ENCODE measurements at places on chromosomes 1 and 21.

DNA sequence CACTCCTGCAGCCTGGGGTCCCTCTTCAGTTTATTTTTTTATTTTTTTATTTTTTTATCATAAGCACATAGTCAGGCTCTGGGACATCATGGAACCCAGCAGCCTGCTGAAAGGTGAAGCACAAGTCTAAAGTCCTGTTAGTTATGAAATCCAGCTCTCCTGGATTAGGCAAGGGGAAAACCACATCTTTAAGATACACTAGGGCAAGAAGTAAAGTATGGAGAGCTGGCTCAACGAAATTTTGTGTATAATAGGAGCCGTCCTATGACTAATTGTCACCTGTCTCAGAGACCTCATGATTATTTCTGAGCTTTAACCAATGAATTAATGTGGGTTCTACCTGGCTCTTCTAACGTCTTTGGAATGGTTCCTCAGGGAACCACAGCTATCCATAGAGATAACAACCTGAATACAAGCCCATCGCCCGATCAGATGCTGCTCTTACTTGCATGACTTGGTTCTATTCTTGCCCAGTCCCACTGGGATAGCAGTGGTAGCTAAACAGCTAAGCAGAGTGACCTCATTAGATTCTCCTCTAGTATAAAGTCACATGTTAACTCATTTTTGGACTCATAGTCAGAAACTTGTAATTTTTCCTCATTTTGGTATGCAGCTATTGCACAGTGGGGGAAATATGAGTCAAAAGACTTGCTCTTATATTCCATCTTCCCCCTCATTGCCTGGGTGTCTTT lies 122.7 kb downstream of the LMO4 start:
- no peak for DNase-seq

- DNase-seq, result no peak
These were observed 151.7 kb downstream of the COP1 start for GRCh38 chr1:176055398-176055797.

DNA sequence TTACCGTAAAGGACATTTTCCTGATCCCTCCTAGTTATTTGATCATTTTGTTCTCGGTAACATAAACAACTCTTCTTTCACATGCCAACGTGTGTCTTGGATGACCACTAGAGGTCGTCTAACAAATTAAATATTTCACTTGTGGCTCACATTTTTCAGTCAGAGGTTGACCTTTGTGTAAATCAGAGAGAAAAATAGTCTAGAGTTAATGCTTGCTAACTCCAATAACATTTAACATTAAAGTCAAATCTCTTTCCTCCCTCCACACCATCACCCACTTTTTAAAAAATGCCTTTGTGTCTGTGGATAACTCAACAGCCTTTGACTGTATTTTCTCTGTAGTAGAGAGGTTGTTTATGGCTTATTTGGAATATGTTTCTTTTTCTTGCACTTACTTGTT lies 220.5 kb upstream of the B3GALT2 start:
- DNase-seq, result peak; percentile 72

- DNase-seq, result no peak
These were observed 20.6 kb upstream of the BACE2 start for GRCh38 chr21:41147096-41147978.

- no peak for DNase-seq
These were observed 204.9 kb downstream of the TBX15 start for GRCh38 chr1:118783095-118783758.

Data from CD4-positive, alpha-beta T cell treated with Interleukin-4 for 4 hours (primary cell).